ENCODE measurements at places on chromosomes 11 and 22.
A peak's percentile ranks its signal among the peaks of the same experiment; 100 is the strongest.

DNA sequence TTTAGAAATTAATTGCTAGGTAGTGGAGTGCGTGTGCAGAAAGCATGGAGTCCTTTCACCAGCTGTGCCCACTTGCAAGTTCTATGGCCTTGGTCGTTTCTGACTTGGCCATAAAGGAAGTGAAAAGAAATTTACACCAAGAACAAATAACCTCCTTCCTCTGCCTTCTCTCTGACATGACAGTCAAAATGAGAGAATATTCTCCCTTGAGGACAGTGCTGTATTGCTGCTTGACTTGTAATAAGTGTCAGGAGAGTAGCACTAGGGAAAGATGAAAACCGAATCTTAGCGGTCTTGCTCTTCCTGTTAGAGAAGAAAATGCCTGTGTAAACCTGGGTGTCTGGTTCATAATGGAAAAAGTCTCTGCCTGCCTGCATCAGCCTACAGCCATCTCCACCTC, 333.1 kb upstream of the RAG2 start:
- no peak for DNase-seq

- no peak for DNase-seq
Measured at GRCh38 chr11:22430141-22430541, 92.0 kb downstream of the SLC17A6 start.

DNA sequence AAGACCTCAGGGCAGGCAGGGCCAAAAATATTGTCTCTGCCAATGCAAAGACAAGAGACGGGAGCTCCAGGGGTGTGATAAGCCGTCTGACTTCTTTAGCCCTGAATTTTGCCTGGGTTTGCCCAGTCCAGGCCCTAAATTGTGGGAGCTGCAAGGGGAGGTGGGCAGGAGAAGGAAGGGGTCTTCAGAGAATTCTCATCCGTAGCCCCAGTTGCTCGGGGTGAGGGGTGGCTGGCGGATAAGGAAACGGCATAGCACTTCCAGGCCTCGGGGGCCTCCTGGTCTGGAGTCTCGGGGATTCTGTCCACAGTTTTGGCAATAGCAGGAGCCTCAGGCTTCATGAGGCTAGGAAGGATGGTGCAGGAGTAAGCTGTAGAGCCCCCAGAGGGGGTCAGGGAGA, 7.4 kb downstream of the CD5 start:
- DNase-seq, result no peak

DNA sequence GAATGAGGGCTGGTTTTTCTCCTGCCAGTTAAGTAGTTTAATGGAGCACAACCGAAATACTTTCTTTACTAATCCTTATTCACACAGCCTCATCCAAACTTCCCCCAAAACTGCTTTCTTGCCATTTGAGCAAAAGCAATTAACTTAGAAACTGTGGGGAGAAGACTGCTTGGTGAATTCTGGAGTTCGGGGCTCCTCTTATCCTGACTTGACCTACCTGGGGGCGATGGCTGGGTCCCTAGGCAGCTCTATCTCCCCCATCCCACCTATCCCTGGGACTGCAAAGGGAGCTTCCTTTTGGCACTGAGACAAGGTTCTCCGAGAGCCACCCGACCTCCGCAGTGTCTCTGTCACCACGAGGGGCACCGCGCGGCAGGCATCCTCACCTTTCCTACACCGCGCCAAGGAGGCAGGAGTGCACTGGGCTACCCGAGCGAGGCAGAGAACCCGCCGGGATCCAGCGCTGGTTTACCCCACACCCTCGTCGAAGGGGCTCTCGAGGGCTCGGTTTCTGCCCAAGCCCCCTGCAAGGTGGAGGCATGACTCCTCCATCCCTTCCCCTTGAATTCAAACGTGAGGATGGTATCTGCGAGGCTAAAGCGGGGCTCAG, 759 bp downstream of the DESI1 start:
- DNase-seq, result peak; percentile 54

- DNase-seq, result no peak
Measured at GRCh38 chr11:38305682-38306081, 1707.6 kb upstream of the RAG2 start.

GRCh38 chr11:33463059-33463458, 205.9 kb downstream of the HIPK3 start:
- DNase-seq, result no peak

DNA sequence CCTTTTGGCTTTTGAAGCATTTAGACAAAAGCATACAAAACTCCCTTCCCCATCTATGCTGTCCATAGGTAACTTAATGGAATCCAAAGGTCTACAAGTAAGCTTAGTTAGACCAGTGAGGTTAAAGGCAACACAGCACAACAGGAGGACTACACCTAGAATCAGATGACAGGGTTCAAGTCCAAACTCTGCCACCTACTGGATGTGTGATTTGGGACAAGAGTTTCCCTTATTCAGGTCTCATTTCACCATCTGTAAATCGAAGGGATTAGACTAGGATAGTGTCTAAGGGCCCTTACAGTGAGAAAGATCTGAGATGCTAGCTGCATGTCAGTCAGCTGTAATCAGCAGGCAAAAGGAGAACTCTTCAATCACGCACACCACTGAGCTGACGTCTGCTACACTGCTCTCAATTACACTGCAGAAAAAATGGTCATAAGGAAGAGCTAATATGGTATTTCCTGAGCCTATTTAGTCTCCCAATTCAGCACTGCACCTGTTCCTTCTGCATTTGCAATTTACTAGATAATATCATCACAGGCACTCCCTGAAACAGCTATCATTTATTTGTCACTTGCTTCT, 82.2 kb downstream of the SERGEF start:
- DNase-seq, result no peak

DNA sequence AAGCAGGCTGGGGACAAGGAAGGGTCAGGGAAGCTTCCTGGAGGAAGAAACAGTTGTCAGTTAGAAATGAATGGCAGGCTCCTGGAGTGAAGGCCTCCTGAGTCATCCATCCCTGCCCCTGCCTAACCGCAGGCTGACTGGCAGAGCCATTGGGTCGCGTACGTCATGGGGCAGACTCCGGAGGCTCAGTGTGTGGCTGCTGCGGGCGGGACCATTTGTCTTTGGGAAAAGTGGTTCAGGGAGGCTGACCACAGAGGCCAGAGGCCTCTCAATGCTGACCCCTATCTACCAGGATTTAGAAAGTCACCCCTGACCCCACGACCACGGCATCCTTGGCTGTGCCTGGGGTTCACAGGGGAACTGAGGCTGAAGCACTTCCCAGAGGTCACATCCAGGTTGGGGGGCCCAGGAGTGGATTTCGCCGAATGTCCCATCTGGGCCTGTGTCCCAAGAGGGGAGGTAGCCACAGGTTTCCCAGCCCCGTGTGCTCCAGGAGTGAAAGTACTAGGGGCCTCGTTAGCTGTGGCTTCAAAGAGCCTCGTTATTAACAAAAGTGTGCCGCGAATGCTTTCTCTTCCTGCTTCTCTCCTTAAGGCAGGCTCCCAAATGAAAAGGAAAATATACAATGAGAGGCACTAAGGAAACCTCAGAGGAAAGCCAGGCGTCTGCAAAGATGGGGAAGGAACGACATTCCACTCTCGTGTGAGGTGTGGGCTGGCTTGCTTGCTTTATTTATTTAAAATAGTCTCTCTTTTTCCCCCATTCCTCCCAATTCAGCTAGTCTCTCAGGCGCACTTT, 58.9 kb downstream of the FLRT1 start:
- DNase-seq, result no peak

GRCh38 chr22:20436307-20436767, 1.3 kb downstream of the SCARF2 start:
- DNase-seq, result no peak

- no peak for DNase-seq
Measured at GRCh38 chr11:37502202-37502601, 904.2 kb upstream of the RAG2 start.

GRCh38 chr22:25903294-25903693, 161.3 kb downstream of the MYO18B start:
- no peak for DNase-seq

GRCh38 chr11:57647960-57648800, 1.5 kb downstream of the YPEL4 start:
- peak; percentile 17 for DNase-seq

DNA sequence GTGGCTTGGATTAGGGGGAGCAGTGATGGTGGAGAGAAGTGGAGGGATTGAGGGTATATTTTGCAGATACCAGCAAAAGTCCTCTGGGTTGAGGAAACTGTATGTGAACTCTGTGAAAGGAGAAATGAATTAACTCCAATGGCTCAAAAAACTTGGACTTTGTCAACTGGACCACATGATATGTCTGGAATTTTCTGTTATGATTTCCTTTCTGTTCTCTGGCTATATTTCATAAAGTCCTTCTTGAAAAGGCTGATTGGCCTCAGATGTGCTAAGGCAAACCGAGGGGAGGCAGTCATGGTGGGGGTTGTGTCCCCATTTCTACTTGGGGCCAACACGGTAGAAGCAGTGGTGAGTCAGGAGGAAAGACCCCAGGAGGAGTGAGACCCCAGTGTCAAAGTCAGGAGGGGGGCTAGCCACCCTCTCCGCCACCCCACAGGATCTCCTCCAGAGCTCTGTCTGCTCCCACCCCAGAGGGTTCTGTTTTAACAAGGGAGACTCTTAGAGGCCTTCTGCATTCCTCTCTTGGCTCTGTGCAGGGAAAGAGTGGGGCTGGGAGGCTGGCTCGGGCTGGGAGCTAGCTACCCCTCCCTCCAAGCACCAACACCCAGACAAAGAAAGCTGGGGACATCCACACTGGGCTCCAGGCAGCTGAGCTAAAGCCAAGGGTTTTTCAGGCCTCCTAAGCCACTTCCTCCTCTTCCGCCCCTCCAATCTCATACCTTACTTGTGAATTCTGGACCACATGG, 13.8 kb downstream of the CHRDL2 start:
- DNase-seq, result no peak

DNA sequence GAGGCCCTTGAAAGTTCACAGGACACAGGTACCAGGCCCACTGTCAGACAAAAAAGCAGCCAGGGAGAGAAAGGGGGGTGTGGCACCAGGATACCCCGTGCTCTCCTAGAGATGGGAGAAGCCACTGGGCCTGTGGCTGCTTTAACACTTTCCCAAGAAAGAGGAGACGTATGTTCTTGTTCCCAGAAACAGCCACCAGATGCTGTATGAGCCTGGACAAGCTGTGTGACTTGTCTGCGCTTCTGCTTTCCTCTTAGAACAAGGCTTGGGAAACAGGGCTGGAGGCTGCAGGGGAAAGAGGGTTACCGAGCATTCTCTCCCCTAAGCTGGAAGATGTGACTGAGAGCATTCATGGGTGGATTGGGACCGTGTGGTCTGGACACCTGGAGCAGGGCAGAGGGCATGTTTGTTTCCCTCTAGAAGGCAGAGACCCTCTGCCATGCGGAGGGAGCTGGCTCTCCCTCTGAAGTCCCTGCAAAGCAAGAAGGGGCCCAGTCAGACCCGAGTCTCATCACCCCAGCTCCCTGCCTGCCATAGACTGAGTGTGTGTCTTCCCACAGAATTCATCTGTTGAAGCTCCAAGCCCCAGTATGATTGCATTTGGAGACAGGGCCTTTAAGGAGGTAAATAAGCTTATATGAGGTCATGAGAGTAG, 74.1 kb downstream of the TRIM29 start:
- DNase-seq, result no peak

GRCh38 chr11:120789391-120789790, 234.5 kb upstream of the TBCEL start:
- DNase-seq, result no peak

DNA sequence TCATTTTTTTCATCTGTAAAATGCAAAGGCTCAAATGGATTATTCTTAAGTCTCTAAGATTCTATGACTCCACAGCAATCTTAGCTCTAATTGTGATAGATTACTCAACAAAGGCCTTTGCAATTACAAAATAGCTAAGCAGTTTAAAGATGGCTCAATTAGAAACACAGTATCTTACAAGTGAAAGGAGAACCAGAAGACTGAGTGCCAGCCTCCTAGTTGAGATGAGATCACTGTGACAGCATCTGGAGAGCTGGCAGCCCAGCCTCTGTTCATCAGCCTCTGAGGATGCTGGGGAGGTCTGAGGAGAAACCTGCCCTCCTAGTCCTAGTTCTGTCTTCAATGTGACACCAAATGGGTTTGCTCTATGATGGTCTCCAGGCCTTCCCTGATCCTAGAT, 158.4 kb upstream of the NARS2 start:
- DNase-seq, result no peak

GRCh38 chr11:133118563-133119268, 413.6 kb downstream of the OPCML start:
- no peak for DNase-seq

DNA sequence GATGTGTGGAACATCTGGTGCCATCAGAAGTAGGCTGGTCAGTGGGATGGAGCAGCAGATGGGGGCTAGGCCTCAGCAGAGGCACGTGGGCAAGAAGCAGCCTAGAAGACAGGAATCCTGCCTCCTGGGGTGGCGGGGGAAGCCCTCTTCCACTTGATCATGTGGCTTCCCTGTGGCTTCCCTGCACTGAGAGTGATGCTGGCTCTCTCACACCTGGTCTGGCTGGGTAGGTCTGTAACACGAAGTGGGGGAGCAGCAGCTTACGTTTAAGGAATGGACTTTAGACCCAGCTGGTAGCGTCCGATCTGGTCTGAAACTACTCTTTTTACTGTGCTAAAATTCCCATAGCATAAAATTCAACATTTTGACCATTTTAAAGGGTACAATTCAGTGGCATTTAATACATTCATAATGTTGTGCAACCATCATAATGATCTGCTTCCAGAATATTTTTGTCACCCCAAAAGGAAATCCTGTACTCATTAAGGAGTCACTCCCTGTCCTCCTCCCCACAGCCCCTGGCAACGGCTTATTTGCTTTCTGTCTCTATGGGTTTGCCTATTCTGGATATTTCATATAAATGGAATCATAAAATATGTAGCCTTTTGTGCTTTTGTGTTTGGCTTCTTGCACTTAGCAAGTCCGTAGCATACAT, 21.7 kb downstream of the PTPN5 start:
- no peak for DNase-seq

- no peak for DNase-seq
Measured at GRCh38 chr11:78551066-78551465, 23.6 kb downstream of the NARS2 start.

GRCh38 chr11:111939836-111940604, 2.9 kb downstream of the DIXDC1 start:
- no peak for DNase-seq

DNA sequence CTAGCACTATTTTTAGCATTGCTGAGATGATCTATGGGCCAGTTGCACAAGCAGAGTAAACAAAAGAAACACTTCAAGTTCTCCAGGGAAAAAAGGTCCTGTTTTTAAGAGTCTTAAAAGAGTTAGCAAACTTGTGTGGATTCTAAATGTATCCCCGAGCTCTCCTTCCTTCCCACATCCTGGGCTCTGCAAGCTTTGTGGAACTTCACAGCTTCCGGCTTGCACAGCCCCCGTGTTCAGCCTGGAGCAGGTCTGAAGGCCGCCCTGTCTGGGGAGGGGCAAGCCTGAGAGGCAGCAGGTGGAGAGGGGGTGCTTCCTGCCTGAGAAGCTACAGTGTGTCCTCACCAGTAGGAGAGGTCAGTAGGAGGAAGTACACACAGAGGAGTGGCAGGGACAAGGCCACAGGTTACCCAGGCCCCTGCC, 35.1 kb upstream of the SUSD2 start:
- no peak for DNase-seq

DNA sequence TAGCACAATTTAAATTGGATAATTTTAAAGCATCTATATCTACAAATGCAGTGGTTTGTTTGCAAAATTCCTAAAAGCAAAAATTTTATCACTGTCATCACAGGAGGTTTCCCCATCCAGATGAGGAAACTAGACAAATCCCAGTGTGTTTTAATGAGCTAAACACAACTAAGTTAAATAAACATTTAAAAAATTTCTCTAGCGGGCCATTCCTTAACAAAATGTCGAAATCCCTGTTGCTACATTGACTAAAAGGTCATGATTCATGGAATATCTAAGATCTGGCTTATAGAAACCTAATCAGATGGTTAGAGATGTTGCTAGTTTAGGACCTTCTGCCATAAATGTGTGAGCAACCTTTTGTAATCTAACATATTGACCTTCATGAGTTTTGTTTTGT, 107.3 kb upstream of the BDNF start:
- DNase-seq, result no peak
